IMR-90 (cell line): ENCODE measurements at places on chromosomes 7 and 10. TPM values are rescaled to one million over a fixed set of nuclear protein-coding genes. Genes with fewer than 3 reads are reported as not detected.

Gene AQP1
- 0.18 and 0.28 TPM in 2 replicates for total RNA-seq

- no peaks in the 10 kb centered on the region for H3K36me3 ChIP-seq
- H3K27ac ChIP-seq = no peak overlapping the region
- no peak overlapping the region for H3K4me3 ChIP-seq
Measured at GRCh38 chr10:132676193-132676891, 109.6 kb downstream of the NKX6-2 start.

DNA sequence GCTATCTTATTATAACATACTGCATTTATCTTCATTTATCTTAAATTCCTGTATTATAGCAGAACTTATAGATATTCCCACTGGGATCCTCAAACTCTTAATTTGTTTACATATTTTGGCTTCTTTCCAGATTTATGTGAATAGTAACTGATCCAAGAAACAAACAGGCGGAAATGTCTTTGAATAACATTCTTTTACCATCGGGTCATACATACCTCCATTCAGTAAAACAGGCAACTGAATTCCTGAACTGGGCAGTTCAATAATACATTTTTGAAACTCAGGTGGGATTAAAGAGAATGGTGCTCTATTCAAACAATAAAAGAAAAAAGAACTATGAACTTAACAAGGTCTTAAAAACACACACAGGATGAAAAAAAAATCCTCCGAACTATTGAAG is 337.4 kb downstream of the CRPPA start:
- no peaks in the 10 kb centered on the region for H3K36me3 ChIP-seq
- DNase-seq = peak; percentile 9
- no peak overlapping the region for H3K4me3 ChIP-seq
- H3K27me3 ChIP-seq = no peaks in the 10 kb centered on the region

DNA sequence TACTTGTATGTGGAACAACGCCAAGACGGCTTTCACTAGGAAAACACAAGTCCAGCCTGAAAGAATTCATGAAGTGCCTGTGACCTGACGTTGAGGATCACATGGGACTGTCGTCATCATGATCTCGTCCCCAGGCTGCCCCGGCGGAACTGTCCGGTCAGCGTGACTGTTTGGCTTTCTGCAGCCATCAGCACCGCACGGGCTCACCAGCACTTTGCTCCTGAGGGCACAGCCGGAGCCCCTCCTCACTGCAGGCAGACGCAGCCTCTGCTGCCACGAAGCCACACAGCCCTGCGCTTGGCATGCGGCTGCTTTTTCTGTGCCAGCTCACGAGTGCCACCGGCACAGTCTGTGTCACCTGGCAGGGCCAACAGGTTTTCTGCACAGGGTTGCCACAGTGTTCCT is 9.4 kb upstream of the GET4 start:
- H3K36me3 ChIP-seq = peaks cover 44% of the 10 kb centered on the region
- no peaks in the 10 kb centered on the region for H3K27me3 ChIP-seq
- H3K4me3 ChIP-seq = no peak overlapping the region
- H3K4me1 ChIP-seq = peaks cover 12% of the 10 kb centered on the region
- peak; percentile 97 for DNase-seq

DNA sequence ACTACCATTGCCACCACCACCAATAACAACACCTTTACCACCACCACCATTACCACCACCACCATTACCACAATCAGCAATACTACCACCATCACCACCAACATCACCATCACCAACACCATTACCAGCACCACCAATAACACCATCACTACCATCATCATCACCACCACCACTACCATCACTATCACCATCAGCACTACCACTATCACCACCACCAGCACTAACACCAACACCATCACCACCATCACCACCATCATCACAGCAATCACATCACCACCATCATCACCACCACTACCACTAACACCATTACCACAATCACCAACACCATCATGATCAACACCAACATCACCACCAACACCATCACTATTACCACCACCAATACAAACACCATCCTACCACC is 249.5 kb downstream of the GRID1 start:
- H3K27ac ChIP-seq = no peak overlapping the region
- no peaks in the 10 kb centered on the region for H3K27me3 ChIP-seq
- DNase-seq = no peak

DNA sequence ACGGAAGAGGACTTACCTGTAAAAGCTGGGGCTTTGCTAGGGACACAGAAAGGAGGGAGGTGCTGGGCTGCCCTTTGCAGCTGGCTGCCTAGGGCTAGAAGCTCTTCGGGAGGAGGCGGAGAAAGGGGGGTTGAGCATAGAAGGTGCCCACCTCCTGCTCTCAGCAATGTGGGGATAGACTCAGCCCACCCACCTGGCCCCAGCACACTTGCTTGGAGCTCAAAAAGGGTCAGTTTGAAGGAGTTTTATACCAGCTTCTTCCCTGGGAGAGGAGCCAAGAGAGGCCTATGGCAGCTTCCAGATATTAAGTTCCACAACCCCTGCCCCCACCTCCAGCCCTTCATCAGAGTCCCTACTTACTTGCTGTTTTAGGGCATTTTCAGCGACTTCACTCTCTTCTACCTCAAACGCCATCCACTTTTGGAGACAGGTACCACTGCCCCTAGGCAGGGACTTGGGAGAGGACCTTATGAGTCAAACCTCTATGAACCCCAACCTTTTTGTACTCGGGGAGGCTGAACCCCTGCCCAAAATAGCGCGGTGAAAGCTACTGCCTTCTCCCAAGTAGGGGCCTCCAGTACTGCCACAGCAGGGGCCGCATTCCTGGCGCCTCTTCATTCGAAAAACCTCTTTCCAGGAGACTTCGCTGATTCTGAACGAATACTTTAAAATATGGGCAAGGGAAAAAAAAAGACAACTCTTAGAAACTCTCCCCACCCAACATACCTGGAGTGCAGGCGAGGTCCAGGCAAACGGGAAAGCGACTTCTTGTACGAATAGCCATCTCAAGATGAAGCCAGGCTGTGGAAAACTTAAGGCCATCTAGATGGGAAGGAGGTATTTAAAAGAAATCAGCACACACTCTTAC is 1.2 kb upstream of the EVX1 start:
- no peak for DNase-seq
- H3K4me1 ChIP-seq = no peaks in the 10 kb centered on the region; the same call in 1 of the 2 replicates
- H3K4me3 ChIP-seq = no peak overlapping the region
- H3K27me3 ChIP-seq = peaks cover 100% of the 10 kb centered on the region
- H3K27ac ChIP-seq = no peak overlapping the region

- no peak overlapping the region for H3K27ac ChIP-seq
- no peaks in the 10 kb centered on the region for H3K36me3 ChIP-seq
- no peaks in the 10 kb centered on the region for H3K4me1 ChIP-seq
- peak; percentile 51 for DNase-seq
- peaks cover 2% of the 10 kb centered on the region; the same call in 1 of the 2 replicates for H3K27me3 ChIP-seq
Measured at GRCh38 chr10:108911814-108912541, 1011.3 kb downstream of the XPNPEP1 start.

- no peak overlapping the region for H3K4me3 ChIP-seq
- H3K27ac ChIP-seq = no peak overlapping the region
- no peaks in the 10 kb centered on the region for H3K36me3 ChIP-seq
- no peaks in the 10 kb centered on the region for H3K27me3 ChIP-seq
Measured at GRCh38 chr10:50469778-50470193, 154.0 kb downstream of the SGMS1 start.

Gene WNT8B
- total RNA-seq = not detected in 2 replicates

DNA sequence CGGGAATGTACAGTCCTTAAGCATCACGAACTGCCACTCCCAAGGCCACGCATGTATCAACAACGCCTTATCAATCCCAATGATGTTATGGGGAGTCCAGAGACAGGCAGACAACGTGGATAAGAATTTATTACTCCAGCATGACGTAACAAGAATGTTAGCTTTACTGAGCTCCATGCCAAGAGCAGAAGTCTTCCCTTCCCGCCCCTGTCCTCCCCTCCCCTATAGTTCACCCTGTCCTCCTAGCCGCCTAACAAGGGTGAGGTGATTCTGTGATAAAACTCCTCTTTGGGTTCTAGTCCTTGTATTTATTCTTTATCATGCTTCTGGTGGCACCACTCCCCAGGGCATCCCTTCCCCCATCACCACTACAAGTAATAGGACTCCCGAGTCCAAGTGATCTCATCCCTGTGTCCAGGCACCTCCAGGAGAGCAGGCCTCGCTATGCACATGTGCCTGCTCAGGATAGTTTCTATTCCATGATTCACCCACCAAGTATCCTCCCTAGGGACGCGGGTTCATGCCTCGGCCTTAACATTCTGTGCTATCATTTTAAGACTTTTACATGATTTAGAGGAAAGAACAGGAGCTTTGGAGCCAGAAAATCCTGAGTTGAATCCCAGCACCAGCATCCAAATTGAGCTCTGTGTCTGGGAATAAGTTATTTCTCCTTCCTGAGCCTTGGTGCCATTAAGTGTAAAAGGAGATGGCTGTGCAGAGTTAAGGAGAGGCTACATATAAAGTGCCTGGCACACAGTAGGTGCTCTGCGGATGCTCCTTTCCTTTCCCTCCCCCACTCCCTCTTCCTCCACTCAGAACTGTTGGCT is 15.4 kb downstream of the GSDME start:
- peaks cover 11% of the 10 kb centered on the region for H3K36me3 ChIP-seq
- H3K4me3 ChIP-seq = no peak overlapping the region
- H3K27me3 ChIP-seq = no peaks in the 10 kb centered on the region
- peaks cover 18% of the 10 kb centered on the region for H3K4me1 ChIP-seq
- DNase-seq = peak; percentile 99

Gene SLC35G1
- total RNA-seq = 2.7 and 3.9 TPM in 2 replicates

DNA sequence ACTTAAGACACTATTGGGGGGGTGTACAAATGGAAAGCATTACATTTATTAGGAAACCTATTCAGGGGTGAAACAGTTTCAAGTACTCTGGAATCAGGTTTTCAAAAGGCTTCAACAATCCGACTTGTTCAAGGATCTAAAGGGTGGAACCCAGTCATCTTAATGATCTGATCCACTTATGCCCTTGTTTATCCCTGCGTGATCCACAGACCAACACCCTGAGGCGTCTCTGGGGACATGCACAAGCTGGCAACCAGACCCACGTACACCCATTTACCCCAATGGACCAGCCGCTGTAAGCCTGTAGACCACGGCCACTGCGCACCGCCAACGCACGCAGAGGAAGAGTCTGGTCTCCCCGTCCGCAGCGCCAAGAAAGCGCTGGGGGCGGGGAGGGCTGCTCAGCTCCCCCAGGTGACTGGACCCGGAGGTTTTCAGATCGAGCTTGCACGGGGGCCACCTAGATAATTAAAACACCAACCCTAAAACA is 13.4 kb downstream of the HNRNPF start:
- H3K4me3 ChIP-seq = peak overlapping the region; percentile 88
- H3K27ac ChIP-seq = peak overlapping the region; percentile 94
- peaks cover 11% of the 10 kb centered on the region for H3K4me1 ChIP-seq
- H3K36me3 ChIP-seq = peaks cover 29% of the 10 kb centered on the region
- DNase-seq = peak; percentile 28
- H3K27me3 ChIP-seq = no peaks in the 10 kb centered on the region

- DNase-seq = no peak
- peaks cover 18% of the 10 kb centered on the region for H3K4me1 ChIP-seq
- H3K27me3 ChIP-seq = no peaks in the 10 kb centered on the region
- H3K4me3 ChIP-seq = no peak overlapping the region
- no peaks in the 10 kb centered on the region for H3K36me3 ChIP-seq
- H3K27ac ChIP-seq = no peak overlapping the region
Measured at GRCh38 chr7:73827567-73828106, 3.2 kb upstream of the CLDN4 start.

Gene TMEM254
- total RNA-seq = 4.4 and 4.7 TPM in 2 replicates

Gene ACHE
- not detected in 2 replicates for total RNA-seq
